ENCODE measurements at places on chromosomes 6 and 20.

- no peak for DNase-seq
These were observed 126.8 kb downstream of the IPCEF1 start for GRCh38 chr6:154229786-154230185.

- DNase-seq, result no peak
These were observed 286.8 kb downstream of the PKHD1 start for GRCh38 chr6:51800603-51801002.

- DNase-seq, result no peak
These were observed 317.1 kb upstream of the HSF2 start for GRCh38 chr6:122082370-122082769.

DNA sequence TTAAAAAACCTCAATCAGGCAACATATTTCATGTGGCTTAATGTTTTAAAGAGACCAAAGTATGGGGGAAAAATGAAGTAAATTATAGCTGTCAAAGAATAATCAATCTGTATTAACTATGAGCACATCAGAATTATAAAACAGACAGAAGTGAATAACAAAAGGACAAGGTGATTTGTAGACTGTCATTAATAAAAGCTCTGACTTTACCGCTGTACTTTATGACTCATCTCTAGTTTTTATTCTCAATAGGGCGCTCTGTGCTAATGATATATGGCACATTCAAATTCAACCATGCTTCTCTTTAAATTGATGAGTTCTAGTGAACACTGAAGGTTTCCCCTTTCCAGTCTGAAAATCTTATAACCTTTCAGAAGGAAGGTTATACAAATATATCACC is 72.0 kb downstream of the PREP start:
- DNase-seq, result no peak

DNA sequence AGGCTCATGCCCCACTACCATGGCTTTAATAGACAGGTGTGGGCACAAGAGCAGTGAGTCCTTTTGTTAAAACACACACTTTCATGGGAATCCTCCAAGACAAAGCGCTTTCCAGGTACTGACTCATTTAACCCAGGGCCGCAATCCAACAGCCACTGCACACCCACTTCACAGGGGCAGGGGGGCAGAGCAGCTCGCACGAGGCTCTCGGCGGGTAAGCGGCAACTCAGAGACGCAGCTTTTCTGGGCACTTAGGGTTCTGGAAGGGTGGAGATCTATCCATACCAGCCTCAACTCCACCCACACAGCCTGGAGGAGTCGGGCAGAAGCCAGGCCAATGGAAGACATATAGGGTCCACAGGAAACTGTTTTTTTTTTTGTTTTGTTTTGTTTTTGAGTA is 28.6 kb downstream of the PSMG4 start:
- DNase-seq, result no peak

DNA sequence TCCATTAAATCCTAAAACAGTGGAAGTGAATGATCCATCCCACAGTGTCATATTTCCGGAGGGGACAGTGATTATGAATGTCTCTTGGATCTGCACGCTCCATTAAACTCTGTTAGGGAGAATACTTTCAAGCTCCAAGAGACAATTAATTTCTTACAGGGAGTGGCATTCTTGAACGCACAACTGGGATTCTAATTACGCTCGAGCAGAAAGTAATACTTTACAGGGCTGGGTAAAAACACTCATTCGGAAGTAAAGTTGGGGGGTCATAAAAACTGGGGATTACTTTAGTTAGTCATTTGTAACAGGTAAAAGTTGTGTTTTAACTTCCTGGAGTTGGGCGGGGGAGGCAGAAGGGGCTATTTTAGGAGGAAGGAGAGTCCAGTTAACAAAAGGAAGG is 151.8 kb downstream of the ZFP64 start:
- no peak for DNase-seq

GRCh38 chr6:48429021-48429420 is 318.0 kb upstream of the PTCHD4 start:
- DNase-seq, result no peak

DNA sequence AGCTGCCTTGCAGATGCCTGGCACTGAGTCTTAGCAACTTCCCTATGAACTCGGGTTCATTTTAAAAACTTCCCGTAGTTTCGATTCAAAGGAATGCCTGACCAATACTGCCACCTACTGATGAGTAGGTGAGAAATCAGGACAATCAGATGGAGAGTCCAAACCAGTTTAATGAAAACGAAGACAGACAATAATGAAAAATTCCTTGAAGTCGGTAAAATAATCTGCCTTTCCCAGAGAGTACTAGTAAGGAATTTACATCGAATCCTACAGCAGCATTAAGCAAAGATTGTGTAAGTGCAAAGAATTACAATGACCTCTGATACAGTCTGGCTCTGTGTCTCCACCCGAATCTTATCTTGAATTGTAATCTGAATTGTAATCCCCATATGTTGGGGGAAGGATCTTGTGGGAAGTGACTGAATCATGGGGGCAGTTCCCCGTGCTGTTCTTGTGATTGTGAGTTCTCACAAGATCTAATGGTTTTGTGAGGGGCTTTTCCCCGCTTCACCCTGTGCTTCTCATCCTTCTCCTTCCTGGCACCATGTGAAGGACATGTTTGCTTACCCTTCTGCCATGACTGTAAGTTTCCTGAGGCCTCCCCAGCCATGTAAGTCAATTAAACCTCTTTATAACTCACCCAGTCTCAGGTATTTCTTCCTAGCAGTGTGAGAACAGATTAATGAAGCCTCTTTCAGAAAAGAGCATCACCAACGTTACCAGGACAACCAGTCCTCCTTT is 134.4 kb downstream of the ARHGAP18 start:
- peak; percentile 24 for DNase-seq

GRCh38 chr6:118565311-118565960 is 17.3 kb downstream of the PLN start:
- DNase-seq, result no peak

GRCh38 chr6:106072501-106073090 is 13.5 kb upstream of the PRDM1 start:
- DNase-seq, result no peak

DNA sequence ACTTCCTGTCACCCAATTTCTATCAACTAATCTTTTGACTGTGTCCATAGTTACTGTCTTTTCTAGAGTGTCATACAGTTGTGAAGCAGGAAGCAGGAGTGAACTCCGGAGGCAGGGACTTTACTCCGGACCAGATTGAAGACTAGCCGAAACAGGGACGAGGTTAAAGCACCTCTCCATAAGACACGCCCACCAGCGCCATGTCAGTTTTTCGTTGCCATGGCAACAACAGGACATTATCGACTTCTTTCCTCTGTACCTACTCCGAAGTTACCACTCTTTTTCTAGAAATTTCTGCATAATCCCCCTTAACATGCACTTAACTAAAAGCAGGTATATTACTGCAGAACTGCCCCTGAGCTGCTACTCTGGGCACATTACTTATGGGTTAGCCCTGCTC is 25.2 kb downstream of the TRIM38 start:
- no peak for DNase-seq

DNA sequence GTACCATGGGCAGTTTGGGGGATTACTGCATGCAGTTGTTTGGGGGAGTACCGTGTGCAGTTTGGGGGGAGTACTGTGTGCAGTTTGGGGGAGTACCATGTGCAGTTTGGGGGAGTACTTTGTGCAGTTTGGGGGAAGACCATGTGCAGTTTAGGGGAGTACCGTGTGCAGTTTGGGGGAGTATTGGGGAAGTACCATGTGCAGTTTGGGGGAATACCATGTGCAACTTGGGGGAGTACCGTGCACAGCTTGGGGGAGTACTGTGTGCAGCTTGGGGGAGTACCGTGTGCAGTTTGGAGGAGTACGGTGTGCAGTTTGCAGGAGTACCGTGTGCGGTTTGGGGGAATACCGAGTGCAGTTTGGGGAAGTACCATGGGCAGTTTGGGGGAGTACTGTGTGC is 22.3 kb downstream of the CDH4 start:
- DNase-seq, result no peak

DNA sequence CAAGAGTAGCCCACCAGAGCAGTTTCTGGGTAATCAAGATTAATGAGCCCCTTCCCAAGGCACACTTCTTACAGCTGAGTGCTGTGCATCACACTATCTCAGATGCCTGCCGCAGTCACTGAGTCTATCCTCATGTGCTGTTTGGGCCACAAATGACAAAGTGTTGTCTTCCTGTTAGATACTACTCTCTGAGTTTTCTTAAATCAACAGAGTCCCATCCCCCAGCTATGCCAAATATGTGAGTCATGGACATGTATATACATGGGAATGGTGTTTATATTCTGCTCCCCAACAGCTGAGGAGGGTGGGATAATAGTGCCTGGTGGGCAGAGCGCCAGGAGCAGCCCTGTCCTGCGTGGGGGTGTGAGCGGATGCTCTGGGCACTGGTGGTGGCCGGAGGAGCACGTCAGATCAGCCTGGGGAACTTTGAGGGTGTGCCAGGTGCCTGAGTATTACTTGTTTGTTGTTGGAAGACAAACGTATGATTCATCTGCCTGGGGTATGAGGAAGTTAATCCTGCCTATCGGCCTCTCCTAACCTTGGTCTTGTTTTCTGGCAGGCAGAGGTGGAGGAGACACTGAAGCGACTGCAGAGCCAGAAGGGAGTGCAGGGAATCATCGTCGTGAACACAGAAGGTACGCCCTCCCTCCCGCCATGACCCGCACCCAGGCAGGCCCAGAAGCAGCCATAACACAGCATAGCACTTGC is 9.6 kb downstream of the DYNLRB1 start:
- DNase-seq, result peak; percentile 98

GRCh38 chr6:44572346-44572745 is 184.8 kb downstream of the CDC5L start:
- no peak for DNase-seq

DNA sequence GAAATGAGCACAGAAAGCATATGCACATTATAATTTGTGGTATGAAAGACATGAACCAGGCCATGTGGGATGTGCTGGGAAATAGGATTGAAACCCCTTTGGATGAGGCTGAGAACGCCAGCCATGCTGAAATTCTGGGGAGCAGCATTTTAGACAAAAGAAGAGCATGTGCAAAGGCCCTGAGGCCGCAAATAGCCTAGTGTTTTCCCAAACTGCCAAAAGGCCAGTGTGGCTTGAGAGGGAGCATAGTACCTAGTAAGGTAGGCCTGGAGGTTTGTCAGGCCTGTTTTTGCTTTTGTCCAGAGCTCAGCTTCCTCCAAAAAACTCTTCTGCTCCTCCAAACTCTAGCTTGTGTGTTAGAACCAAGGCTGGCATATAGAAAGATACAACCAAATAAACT is 57.4 kb upstream of the NOP56 start:
- DNase-seq, result no peak

DNA sequence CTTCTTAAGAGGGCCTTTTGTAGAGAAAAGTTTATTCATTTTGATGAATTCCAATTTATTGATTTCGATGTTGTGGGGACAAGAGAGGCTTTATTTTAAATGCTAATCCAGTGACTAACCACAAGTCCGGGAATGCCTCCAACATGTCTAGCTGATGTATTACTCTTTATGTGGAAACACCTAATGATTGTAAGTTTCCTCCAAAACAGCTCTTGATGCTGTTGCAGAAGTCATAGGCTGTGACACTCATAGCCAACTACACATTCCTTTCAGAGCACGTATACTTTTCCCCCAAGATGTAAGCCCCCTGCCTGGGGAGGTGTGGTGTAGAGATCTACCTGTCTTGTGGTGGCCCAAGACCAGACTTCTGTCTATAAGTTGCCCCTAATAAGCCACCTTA is 61.3 kb upstream of the RNF24 start:
- peak; percentile 82 for DNase-seq

DNA sequence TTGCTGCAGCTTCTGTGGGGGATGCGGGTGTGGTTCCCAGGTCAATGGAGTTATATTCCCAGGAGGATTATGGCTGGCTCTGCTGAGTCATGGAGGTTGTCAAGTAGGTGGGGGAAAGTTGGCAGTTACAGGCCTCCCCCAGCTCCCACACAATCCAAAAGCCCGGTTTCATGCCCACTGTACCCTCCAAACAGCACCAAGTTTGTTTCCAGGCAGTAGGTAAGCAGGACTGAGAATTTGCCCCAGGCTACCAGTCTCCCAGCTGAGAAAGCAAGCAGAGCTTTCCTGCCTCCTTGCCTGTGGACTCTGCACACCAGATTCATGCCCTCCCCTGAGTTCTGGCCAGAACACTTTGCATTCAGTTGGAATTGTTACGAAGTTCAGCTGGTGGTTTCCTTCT is 578.2 kb downstream of the MEI4 start:
- no peak for DNase-seq

- no peak for DNase-seq
These were observed 600.0 kb downstream of the QKI start for GRCh38 chr6:164014346-164015087.

- DNase-seq, result no peak
These were observed 34.3 kb downstream of the SAMHD1 start for GRCh38 chr20:36917240-36917639.

DNA sequence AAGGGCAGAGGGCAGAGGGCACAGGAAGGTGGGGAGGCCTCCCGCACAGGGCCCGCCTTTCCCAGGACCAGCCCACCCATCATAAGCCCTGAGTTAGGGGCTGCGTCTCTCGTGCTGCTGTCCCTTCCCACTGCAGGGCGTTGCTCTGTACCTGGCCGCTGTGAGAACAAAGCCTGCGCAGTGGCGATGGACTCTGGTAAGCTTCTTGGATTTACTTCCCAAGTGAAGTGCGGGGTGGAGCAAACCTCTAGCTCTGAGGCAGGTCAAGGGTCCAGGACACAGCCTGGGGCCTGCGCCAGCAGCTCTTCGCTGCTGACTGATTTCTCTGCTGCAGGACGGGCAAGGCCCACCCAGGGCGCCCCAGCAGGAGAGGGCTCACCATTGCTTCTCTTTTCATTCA is 23.9 kb downstream of the INSM1 start:
- DNase-seq, result no peak

DNA sequence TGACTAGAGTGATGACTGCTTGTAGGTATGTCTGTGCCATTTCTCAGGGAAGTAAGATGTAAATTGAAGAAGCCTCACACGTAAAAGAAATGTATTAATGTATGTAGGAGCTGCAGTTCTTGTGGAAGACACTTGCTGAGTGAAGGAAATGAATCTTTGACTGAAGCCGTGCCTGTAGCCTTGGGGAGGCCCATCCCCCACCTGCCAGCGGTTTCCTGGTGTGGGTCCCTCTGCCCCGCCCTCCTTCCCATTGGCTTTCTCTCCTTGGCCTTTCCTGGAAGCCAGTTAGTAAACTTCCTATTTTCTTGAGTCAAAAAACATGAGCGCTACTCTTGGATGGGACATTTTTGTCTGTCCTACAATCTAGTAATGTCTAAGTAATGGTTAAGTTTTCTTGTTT is 16.6 kb downstream of the IRF4 start:
- no peak for DNase-seq

Measured in GM04504 (cell line).